ENCODE measurements at places on chromosomes 5 and 9.

GRCh38 chr9:36153746-36154145, 15.4 kb upstream of the CCIN start:
- DNase-seq, result no peak

DNA sequence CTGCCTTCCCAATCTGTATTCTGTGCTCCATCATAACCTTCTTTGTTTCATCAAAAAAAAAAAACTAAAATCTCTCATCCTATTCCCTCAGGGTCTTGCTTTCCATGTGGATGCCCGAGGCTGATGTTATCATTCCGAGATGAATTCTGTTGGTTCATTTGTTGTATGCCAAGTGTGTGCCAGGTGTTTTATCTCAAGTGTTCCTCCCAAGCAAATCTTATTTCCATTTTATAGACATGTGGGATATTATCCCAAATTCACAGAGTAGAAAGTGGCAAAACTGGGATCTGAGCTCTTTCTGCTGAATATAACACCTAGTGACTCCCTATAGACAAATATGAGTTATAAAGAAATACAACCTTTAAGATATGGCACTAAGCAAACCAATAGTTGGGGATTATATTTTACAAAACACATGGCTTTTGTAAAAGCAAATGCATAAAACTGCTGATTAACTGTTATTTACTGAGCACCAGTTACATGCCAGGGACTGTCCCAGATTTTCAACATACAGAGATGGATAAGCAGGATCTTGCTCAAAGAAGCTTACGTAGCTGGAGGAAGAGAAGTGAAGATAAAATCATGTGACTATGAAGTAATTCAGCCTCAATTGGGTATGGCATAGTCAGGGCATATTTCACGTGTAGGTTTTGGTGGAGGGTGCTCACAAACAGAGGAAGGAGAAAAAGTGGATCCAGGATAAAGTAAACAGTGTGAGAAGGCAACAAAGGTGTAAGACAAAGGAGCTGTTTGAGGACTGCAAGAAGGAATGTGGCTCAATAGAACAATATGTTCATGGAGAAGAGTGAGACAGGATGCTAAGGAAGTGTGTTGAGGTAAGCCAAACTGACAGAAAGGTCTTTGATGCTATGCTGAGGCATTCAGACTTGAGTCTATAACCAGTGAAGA, 143.3 kb upstream of the ADAMTSL1 start:
- DNase-seq, result no peak

GRCh38 chr5:28216939-28217360, 1178.6 kb upstream of the CDH9 start:
- no peak for DNase-seq

GRCh38 chr5:161176221-161176620, 324.2 kb upstream of the ATP10B start:
- DNase-seq, result no peak

DNA sequence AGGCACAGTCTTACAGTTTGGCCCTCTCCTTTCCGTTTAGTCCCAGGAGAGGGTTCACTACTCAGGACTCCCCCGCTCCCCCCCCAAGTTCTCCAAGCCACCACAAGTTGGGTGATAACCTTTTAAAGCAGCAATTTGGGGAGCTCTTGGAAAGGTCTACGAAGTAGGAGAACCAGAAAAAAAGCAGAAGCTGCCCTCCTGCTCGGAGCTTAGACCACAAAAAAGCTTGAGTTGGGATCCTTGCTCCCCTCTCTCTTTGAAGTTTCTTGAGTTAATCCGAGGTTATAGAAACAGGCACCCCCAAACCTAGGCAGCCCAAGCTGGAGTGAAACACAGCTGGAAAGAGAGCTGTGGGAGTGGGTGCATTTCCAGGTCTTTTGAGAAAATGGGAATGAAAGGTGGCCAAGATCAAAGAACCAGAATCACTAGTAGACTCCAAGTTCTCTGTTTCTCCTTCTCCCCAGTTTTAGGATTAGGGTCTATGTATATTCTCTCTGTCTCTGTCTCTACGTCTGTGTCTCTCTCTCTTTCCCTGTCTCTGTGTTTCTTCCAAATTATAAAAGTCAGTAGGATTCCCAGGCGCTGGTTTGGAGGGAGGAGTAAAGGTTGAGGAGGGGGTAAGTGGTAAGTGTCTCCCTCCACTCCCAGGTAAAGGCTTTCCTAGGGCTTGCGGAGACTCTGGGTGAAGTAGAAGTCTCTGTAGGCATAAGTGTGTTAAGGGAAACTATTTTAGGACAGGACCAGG, 2.8 kb downstream of the LHX2 start:
- no peak for DNase-seq

GRCh38 chr9:77424993-77425392, 223.1 kb downstream of the GNA14 start:
- no peak for DNase-seq

DNA sequence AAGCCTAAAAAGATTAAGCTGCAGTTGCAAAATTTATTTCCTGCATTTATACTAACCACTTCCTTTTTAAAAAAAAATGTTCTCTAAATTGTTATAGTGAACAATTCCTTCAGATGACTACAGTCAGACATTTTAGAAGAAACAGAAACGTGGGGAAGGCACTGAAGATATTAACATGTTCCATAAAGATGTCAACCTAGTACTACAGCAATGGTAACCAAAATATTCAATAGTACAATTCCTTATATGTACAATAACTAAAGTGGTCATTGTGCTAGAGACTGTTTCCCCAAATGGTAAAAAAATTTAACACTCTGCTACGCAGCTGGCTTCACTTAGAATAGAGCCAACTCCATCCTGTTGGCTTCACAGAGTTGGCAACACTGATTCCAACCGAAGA, 97.7 kb downstream of the FNBP1 start:
- no peak for DNase-seq

GRCh38 chr9:33815781-33816180, 1.2 kb upstream of the UBE2R2 start:
- no peak for DNase-seq

GRCh38 chr5:17398431-17398830, 99.6 kb upstream of the TAF11L2 start:
- DNase-seq, result no peak

GRCh38 chr5:137575847-137576246, 76.7 kb upstream of the SPOCK1 start:
- DNase-seq, result no peak

DNA sequence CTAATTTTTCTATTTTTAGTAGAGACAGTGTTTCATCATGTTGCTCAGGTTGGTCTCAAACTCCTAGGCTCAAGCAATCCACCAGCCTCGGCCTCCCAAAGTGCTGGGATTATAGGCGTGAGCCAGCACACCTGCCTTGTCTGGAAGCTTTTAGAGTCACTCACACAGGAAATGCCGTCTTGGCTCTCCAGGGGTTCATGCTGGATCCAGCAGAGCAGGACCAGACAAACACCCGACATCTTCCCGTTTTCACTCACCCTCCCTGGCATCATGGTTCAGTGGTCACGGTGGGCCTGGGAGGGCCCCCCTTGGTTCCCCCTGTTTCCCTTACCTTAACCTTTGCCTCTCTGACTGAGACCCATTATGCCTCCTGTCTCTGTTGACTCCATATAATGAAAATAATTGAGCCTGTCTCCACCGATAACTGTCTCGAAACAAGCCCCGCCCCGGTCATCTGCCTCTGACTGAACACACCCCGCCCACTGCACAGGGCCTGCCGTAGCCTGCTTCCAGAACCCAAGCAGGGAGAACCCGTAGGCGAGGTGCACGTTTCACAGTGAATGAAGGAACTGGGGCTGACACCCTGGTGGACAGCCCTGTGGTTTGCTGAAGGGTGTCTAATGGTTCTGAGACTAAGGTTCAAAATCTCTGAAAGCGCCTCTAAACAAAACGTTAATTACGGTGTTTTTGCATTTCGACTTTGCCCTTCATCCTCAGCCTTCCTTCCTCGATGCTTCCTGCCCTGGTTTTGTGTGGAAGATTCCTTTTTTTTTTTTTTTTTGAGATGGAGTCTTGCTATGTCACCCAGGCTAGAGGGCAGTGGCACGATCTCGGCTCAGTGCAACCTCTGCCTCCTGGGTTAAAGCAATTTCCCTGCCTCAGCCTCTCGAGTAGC, 39.7 kb upstream of the SPRY4 start:
- no peak for DNase-seq

GRCh38 chr9:94794476-94795167, 68.1 kb downstream of the AOPEP start:
- DNase-seq, result no peak

- DNase-seq, result no peak
Observed at GRCh38 chr5:134833340-134834032, 12.3 kb upstream of the C5orf24 start.

DNA sequence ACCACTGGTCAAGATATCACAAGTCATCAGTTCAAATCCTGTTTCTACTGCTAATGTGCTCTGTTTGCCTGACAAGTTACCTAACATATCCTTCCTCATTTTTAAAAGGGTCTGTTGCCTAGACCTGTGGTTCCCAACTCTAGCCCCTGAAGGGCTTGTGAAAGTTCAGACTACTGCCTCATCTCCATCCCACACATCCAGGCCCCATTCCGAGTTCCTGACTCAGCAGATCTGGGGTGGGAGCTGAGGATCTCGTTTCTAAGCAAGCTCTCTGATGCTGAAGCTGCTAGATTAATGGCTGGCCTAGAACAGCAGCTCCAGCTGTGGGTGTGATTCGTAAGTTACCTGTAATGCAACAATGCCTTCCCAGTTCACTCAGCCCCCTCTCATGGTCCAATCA, 32.5 kb downstream of the S1PR3 start:
- no peak for DNase-seq

GRCh38 chr9:121105531-121105930, 30.8 kb downstream of the CNTRL start:
- no peak for DNase-seq

DNA sequence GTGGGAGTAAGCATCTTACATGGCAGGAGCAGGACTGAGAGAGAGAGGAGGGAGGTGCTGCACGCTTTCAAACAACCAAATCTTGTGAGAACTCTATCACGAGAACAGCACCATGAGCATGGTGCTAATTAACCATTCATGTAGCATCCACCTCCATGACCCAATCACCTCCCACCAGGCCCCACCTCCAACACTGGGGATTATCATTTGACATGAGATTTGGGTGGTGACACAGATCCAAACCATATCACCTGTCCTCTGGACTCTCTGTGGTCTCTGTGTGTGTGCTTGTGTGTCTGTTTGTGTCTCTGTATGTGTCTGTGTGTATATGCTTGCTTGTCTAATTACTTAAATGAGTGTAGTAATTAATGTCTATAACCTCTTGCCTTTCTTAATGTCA, 31.1 kb downstream of the SEC61B start:
- no peak for DNase-seq

DNA sequence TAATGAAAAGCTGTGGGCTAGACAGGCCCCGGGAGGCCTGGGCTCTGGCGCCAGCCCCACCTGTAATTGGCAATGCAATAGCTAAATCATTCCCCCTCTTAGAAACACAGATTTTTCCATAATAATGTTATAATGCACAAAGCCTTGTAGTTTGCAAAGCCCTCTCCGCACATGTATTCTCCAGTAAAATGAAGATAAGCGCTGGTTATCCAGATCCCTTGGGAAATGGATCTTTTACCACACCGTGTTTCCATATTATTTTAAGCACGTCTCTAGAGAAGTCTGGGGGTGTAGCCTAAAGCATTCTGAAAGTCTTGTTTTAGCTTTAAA, 1.1 kb upstream of the APBA1 start:
- no peak for DNase-seq

DNA sequence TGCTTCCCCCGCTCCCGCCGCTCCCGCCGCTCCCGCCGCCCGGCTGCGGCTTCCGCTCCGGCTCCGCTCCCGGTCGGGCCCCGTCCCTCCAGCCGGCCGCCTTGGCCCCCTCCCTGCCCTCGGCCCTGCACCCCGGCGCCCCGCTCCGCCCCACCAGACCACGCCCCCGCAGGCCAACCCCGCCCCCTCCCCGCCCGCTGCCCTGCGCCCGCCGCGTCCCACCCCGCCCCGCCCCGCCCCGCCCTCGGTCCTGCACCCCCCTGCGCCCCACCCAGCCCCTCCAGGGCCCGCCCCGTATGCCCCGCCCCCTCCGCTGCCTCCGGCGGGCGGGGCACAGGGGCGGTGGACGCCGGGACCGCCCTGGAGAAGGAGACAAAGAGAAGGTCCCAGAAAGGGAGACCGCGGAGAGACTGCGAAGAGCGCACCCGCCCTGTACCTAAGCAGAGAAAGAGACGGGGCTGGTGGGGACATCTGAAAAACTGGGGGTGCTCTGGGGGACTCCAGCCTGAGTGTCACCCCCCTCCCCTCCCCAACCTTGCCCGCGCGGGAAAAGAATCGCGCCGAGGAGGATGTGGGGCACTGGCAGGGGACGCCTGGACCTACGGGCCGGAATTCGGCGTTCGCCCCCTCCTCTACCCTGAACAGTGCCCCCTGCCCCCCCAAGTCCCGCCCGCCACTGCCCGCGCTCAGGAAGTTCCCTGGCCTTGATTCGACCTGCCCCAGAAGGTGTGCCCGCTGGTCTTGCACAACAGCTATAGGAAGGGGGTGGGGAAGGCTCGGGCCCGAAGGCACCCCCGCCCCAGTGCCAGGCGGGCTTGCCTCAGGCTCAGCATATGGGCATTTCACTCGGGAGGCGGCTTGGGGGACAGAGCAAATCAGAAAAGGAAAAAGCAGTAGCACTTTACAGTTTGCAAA, 42.8 kb upstream of the STXBP1 start:
- peak; percentile 58 for DNase-seq

DNA sequence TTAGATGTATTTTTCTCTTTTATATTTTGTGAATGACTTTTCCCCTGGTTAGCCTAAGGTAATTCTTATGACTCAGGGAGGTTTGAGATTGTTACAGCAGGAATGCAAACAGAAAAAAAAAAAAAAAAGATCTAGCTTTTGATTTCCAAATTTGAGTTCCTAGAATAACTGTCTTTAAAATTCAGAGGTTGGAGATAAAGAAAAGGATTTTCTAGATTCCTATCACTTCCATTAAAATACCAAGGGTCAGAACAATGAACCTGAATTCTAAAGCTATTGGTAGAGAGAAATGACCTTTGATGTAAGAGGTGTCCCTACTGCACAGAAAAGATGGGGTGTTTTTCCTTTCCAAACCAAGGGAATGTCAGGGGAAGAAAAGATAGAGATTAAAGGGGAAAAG, 262.5 kb downstream of the DOCK8 start:
- no peak for DNase-seq

DNA sequence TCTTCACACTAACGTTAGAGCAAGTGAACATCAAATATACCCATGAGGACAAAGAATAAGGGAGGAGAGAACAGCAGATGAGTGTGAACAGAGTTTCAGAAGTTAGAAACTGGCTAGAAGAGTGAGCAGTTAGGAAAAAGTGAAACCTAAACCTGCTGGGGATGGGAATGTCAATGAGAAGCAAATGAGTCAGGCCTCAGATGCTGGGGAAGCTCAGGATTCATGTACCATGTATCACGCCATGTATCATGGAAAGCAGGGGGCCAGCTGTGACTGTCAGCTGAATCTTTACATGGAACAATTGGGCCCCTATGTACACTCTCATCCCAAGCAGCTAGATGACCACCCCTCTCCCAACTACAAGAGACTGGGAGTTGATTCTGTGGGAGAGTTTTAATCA, 16.2 kb downstream of the GDF9 start:
- DNase-seq, result no peak

Measured in stimulated activated CD4-positive, alpha-beta T cell treated with anti-CD3 and anti-CD28 coated beads, Interleukin-15, amount 100 ng/mL, for 1 hour (primary cell).